Activated CD8-positive, alpha-beta memory T cell treated with anti-CD3 and anti-CD28 coated beads for 48 hours (primary cell): ENCODE measurements at places on chromosomes 7 and 10.

DNA sequence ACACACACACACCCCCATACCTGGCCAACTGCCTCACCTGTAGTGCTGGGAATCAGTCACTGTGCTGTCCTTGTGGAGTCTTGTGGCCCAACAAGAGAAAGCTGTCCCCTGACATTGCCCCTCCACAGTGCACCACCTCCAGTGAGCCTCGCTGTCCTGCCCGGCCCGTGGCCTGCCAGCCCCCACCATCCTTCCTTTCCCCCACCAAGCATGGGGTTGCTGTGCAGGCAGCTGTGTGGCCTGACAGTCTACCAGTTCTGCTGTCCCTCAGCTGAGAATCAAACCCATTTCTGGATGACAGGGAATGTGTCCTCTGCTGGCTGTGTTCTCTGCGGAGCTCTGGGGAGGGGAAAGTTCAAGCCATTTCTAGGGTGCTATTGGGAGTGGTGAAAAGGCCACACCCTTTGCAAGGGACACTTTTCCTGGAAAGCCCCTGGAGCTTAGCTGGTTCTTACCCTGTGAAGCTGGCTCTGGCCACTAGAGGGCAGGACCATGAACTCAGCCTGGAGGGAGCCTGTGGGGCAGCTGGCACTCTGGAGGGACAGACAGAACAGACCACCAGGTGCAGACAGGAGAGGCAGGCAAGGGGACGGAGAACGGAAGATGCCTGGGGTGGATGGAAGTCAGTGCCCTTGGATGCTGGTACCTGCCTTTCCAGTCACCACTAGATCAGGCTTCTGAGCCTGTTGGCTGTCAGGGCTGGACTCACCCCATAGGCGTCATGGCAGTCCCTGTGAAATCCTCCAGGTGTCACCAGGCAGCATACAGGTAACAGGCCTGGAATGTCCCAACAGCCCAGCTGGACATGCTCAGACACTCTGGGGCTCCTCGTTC, 10.5 kb upstream of the MTPAP start:
- DNase-seq = peak; percentile 27

DNA sequence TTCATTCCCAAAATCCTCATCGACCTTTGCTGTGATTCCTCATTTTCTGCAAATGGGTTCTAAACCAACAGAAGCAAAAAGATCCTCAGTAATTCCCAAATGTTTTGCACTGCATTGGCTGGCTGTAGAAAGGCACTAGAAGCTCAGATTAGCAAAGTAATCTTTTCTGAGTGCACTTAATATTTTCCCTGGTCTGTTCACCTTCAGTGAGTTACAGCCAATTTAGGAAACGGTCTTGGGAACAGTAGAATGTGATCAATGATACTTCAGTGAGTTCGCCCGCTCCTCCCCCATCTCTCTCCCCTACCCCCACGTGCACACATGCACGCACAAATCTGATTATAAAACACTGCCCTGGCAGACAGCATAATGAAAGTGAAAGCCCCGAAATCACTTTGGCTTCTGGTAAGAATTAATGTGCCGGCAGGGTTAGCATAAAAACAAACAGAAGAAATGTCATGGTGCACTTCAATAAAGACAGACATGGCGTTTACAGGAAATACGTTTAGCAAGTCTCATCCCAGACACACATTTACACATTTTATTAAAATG, 201.3 kb upstream of the CDCA7L start:
- DNase-seq = no peak

- DNase-seq = no peak
These were observed 17.5 kb downstream of the NUDT1 start for GRCh38 chr7:2259480-2259879.

DNA sequence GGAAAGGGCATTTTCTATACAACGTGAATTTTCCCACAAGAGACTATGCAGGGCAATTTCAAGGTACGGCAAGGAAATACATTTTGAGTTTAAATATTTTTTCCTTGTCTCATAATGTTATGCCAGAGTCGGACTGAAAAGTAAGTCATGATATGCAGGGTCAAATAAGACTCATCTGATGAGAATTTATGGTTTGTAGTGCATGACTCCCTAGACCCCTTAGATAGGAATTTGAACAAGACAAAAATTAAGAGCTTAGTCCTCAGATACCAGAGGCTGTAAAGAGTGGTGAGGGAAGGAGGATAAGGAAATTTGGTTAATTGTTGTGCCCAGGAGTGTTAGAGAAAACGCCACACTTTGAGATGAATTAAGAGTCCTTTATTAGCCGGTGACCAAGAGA, 616.6 kb downstream of the XPNPEP1 start:
- no peak for DNase-seq

- no peak for DNase-seq
These were observed 163.8 kb upstream of the NPVF start for GRCh38 chr7:25391961-25392587.

- no peak for DNase-seq
These were observed 229.8 kb upstream of the NPY start for GRCh38 chr7:24054236-24054635.

DNA sequence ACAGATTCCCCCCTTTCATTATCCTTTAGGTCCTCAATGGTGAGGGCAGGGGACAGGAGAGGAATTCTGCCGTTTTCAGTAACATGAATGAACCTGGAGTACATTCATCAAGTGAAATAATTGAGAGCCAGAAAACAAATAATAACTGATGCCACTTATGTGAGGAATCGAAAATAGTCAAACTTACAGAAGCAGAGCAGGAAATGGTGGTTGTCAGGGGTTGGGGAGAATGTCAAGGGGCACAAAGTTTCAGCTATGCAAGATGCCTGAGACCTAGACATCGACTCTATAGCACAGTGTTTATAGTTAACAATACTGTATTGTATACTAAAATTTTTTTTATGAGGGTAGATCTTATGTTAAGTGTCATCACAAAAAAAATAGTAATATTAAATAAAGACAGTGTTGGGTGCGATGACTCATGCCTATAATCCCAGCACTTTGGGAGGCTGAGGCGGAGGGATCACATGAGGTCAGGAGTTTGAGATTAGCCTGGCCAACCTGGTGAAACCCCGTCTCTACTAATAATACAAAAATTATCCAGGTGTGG, 1219.8 kb downstream of the GATA3 start:
- DNase-seq = no peak

DNA sequence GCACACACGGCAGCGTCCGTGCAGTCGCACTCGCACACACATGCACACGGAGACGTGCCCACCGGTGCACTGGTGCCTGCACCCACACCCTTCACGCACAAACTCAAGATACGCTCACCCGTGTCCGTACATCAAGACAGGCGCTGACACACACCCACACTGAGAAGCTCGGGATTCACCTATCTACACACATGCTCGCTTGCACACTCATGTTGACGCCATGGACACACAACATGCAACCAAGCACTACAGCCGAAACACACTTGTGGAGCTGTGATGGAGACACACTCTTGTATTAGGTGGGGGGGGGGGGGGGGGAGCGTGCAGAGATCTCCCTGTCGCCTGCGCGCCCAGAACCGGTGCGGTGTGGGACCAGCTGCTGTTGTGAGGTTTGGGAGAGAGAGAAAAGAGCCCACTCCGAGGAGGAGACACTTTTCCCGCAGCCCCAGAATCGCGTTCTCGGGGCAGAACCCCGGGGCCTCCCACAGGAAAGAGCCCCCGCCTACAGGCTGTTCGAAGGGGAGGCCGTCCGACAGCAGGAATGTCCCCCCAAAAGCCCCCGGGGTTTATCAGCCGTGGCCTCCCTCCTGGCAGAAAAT, 605 bp upstream of the NFKB2 start:
- no peak for DNase-seq

GRCh38 chr10:14953424-14954000, 384 bp downstream of the DCLRE1C start:
- DNase-seq = no peak

- DNase-seq = no peak
These were observed 598.6 kb upstream of the MGMT start for GRCh38 chr10:128868481-128868880.

GRCh38 chr10:113518816-113519591, 33.8 kb upstream of the HABP2 start:
- no peak for DNase-seq

DNA sequence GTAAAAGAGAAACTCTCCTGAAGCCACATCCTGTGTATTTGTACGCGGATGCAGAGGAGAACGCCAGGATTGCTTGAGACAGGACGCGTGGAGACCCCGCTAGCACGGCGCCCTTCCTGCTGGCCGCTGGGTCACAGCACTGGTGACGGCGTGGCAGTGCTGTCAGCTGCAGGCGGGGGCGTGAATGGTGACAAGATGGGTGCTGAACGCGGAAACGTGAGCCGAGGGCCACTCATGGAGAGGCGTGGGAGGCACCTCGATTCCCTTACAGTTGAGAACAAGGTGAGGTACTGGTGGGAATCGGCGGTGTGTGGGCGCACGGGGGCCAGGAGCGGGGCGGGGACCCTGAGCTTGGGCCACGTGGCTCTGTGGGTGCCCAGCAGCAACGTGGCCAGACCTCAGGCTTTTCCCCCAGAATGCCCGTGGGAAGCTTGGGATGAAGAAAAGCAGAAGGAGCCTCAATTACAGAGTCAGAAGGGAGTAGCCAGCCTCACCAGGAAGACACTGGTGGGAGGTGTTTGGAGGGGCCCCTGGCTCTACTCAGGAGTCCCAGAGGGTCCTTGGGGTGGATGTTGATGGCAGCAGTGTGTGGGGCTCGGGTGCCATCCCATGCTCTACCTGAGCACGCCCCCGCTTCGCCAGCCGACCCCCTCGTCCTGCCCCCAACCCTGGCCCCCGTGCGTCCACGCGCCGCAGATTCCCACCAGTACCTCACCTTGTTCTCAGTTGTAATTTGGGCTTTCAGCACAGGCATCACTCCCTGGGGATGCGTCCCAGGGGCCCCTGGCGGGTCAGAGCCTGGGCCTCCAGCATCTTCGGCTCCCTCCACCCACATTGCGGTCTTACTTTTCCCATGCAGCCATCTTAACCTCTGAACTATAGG, 208.4 kb upstream of the TCERG1L start:
- no peak for DNase-seq

DNA sequence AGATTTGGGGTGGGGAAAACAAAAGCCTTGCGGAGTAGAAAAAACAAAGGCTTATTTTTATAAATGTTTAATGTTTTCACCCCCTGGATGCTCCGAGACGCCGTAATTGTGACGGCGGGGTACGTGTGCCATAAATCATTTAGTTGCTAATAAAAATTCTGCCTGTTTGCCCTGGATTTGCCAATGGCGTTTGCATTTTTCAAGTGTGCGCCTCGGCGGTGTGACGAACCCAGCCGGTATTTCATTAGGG, 2.5 kb upstream of the TNRC18 start:
- no peak for DNase-seq

DNA sequence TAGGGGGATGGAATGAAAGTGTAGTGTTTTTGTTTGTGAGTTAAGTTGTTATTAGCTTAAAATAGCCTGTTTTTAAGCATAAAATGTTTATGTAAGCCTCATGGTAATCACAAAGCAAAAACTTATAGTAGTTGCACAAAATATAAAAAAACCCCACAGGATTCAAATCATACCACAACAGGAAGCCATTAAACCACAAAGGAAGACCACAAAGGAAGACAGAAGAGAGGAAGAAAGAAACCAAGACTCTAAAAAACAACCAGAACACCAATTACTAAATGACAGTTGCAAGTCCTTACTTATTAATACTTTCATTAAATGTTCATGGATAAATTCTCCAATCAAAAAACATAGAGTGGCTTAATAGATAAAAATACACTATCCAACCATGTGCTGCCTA, 63.6 kb downstream of the ANKRD7 start:
- no peak for DNase-seq

DNA sequence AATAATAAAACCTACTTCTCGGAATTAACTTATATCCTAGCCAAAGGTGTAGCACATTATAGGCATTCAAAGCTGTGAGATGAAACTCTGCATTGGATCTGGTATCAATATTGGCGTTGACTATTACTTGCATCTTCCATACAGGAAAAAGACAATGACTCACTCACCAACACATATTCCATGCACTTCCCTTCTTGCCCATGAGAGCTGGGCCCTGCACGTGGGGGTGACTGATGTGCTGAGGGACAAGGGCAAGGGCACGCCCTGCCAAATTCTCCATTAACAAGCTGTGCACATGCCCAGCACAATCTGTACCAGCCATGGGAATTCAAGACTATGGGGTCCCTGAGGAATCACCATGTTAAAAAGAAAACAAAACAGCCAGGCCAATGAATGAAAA, 188.1 kb upstream of the PDE1C start:
- DNase-seq = no peak

DNA sequence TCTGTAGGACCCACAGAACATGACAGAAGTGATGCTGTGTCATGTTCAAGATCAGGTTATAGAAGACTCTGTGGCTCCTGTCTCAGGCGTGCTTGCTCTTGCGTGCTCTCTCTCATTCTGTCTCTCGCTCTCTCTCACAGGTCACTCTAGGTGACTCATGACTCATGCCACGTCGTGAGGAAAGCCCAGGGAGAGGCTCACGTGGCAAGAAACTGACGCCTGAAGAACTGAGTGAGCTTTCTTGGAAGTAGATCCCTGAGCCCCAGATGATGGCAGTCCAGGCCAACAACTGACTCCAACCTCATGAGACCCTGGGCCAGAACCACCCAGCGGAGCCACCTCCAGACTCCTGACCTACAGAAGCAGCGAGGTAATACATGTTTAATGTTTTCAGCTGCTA, 103.3 kb downstream of the DNMBP start:
- DNase-seq = no peak

GRCh38 chr10:101130984-101131961, at the start of gene TLX1:
Gene TLX1 (plus strand): TSS chr10:101131300. CDS start chr10:101131542, 242 bp downstream.
- no peak for DNase-seq

- DNase-seq = no peak
These were observed 753.2 kb downstream of the GRID1 start for GRCh38 chr10:85613391-85613790.

DNA sequence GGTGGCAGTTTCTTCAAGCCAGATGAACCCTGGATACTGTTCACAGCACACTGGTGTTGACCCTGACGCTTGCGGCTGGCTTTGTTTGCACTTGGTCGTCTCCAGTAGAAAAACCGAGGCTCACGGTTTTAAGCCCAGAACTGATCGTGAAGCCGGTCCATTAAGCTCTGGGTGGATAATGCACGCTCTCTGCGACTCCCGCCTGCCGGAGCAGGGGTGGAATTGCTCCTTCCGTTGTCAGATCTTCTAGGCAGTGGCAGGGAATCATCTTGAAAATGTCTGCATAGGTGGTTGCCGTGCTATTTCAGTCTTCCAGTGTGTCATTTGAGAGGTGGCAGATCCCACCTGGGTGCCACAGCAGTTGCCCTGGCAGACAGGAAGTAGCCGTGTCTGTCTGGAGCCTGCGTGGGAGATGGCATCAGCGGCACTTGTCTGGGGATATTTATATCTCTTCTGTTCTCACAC, 35.9 kb upstream of the AP5Z1 start:
- DNase-seq = no peak

- no peak for DNase-seq
These were observed 28.9 kb downstream of the CPA1 start for GRCh38 chr7:130409067-130409711.

GRCh38 chr10:102773320-102773719, 29.6 kb downstream of the WBP1L start:
- no peak for DNase-seq

GRCh38 chr7:80054356-80054755, 80.3 kb upstream of the GNAI1 start:
- no peak for DNase-seq
